ENCODE measurements at places on chromosomes 12 and 14. TPM values are rescaled to one million over a fixed set of nuclear protein-coding genes. Genes with fewer than 3 reads are reported as not detected.
A peak's percentile ranks its signal among the peaks of the same experiment; 100 is the strongest.

The CEBPE gene
- polyA plus RNA-seq = not detected

The TRIP11 gene
- 3.8 TPM for polyA plus RNA-seq

- DNase-seq = peak; percentile 45
- no peaks in the 10 kb centered on the region for H3K27me3 ChIP-seq
- H3K4me3 ChIP-seq = peak overlapping the region; percentile 40
Observed at GRCh38 chr14:76267322-76268046, 108.5 kb upstream of the ESRRB start.

- H3K4me3 ChIP-seq = no peak overlapping the region
- no peaks in the 10 kb centered on the region for H3K4me1 ChIP-seq
- DNase-seq = no peak
- H3K36me3 ChIP-seq = no peaks in the 10 kb centered on the region
- H3K27ac ChIP-seq = no peak overlapping the region
Observed at GRCh38 chr12:38934078-38934584, 28.7 kb upstream of the CPNE8 start.

DNA sequence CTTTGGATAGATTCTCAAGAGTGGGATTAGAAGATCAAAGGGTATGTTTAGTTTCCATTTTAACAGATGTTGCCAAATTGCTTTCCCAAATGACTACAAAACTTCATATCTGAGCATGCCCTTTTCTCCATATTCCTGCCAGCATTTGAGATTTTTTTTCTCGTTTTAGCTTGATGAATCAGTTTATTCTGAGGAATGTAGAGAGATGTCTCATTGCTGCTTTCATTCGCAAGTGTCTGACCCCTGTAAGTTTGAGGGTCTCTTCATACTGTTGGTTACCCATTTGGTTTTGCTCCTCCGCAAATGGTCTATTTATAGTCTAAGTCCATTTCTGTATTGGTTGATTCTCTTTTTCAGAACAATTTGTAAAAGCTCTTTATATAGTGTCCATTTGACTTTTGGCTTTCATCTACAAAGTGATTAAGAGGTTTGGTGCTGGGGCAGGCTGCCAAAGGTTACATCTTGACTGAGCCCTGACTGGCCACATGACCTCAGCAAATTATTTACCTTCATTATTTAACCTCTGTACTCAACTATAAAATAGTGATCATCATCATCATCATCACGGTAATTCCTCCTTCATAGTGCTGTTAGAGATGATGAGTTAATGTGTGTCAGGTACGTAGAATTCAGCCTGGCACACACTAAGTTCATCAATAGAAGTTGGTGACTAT lies 33.6 kb downstream of the HCAR2 start:
- H3K4me3 ChIP-seq = no peak overlapping the region
- no peak overlapping the region for H3K27ac ChIP-seq
- H3K4me1 ChIP-seq = no peaks in the 10 kb centered on the region
- no peaks in the 10 kb centered on the region for H3K36me3 ChIP-seq

GRCh38 chr12:15880721-15881120 lies 1.5 kb upstream of the STRAP start:
- no peak overlapping the region for H3K4me3 ChIP-seq
- H3K27ac ChIP-seq = no peak overlapping the region
- no peaks in the 10 kb centered on the region for H3K36me3 ChIP-seq
- no peak for DNase-seq
- peaks cover 41% of the 10 kb centered on the region for H3K4me1 ChIP-seq
